Stimulated activated CD8-positive, alpha-beta memory T cell treated with anti-CD3 and anti-CD28 coated beads, Interleukin-15, amount 100 ng/mL, for 4 hours (primary cell): ENCODE measurements at places on chromosomes 2 and 18.

- DNase-seq: no peak
Observed at GRCh38 chr2:110843959-110844510, 111.7 kb downstream of the ACOXL start.

GRCh38 chr2:60336442-60337141 lies 216.9 kb downstream of the BCL11A start:
- no peak for DNase-seq

DNA sequence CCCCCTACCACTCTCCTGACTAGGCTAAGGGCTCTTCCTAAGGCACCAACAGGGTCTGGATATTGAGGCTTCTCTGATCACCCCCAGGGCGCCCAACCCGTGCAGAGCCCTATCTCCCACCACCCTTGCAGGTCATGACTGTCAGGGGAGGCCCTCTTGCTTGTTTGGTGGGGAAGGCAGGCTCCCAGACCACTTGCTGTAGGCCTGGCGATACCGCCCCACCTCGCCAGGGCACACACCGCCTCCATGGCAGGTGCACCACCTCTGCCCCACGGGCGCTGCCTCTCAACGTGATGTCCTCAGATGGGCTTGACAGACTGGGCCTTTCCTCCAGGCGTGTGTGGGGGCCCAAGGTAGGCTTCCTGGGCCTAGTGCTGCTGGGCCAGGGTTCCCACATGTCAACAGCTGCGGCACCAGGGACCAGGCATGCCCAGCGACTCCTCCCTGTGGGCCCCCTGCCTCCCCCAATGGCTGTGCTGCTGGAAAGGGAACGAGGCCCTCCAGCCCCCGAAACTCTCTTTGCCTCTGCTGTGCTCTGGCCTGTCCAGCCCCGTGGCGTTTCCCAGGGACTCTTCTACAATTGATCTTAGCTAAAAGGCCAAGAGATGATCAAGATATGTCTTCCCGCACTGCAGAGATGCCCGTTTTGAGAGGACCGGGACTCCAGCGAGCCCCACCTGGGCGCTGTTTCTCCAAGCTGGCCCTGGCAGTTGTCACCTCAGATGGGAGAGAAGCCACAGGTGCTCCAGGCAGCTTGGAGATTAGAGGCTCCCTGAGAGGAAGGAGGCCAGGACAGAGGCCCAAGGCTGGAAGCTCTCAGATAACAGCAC lies 7.5 kb downstream of the NPPC start:
- DNase-seq: no peak

- no peak for DNase-seq
Observed at GRCh38 chr2:97849881-97850528, 136.6 kb downstream of the ZAP70 start.

GRCh38 chr18:48020337-48021250 lies 90.1 kb upstream of the SMAD2 start:
- DNase-seq: no peak

DNA sequence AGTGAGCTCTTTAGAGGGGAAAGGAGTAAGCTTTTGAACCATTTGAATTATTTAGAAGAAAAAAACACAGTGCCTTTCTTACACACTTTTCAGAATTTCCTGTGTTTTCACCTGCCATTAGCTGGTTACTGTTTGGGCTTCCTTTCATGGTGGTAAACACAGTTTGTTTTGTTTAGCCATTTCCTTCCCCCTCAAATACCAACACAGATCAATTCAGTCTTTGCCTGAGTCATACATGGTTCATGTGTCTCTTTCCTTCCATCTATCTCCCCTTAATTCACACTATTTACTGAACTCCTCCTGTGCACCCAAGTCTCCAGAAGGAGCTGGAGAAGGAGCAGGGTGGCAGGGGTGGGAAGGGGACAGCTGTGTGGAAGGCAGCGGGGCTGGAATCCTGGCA lies 45.0 kb downstream of the TCF7L1 start:
- DNase-seq: no peak

- DNase-seq: no peak
Observed at GRCh38 chr2:100948942-100949811, 52.9 kb upstream of the RPL31 start.

GRCh38 chr18:1779587-1779986 lies 791.7 kb downstream of the METTL4 start:
- DNase-seq: no peak

- no peak for DNase-seq
Observed at GRCh38 chr2:121253021-121253673, 31.9 kb downstream of the TFCP2L1 start.

DNA sequence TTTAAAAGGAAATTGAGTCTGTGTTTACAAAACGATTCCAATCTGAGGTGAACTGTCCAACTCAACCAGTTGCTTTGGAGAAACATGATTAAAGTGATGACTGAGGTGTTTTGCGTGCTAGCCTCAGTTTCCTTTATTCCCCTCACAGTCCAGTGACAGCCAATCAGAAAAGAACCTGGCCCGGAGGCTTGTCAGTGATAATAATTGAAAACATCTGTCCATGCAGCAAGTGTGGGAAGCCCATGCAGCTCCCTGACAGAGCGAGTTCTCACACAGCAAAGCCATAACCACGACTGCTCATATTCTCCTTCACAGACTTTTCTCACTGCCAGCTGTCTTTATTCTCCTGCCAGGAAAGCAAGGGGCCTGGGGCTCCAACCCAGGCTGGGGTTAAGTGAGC lies 613.4 kb downstream of the ARHGAP15 start:
- DNase-seq: no peak

- no peak for DNase-seq
Observed at GRCh38 chr18:26574958-26575864, 26.9 kb upstream of the KCTD1 start.

GRCh38 chr18:49360582-49360981 lies 99.9 kb downstream of the DYM start:
- DNase-seq: no peak

- DNase-seq: no peak
Observed at GRCh38 chr18:47696870-47697269, 233.6 kb downstream of the SMAD2 start.

DNA sequence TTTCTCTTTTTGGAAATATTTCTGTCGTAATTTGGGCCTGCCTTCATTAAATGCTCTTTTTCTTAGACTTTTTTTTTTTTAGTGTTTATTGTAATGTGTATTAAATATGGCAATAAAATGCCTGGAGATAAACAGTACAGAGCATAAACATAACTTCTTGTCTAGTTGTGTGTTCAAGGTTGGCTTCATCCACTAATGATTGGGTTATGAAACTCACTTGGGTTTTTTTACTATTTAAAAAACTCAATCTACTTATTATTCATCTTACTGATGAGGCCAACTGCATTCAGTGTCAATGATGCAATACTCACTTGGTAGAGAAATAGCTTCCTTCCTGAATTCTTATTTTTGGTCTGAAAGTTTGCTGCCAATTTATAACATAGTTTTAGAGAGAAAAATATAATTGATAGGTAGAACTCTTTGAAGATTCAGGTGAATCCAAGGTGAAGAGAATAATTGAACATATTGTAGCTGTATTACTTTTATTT lies 144.2 kb upstream of the NABP1 start:
- no peak for DNase-seq
